GM12891 (cell line): ENCODE measurements at places on chromosomes 5 and 9.

DNA sequence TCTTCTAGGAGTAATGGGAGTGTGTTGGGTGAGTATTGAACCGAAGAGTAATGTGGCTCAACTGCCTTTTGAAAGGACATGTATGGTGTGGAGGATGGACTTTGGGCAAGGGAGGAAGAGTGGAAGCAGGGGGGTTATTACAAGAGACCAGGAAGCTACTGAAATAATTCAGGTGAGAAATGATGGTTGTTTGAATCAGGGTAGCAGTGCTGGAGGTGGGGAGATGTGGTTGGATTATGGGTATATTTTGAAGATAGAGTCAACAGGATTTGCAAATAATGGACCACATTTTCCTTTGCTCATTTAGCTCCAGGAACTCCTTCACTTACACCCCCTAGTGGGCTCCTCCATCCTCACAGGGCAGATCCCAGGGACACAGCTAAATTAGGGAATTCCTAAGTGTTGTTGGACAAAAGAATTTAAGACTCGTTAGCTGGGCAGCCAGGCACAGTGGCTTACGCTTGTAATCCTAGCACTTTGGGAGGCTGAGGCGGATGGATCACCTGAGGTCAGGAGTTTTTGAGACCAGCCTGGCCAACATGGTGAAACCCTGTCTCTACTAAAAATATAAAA lies 1.2 kb upstream of the SLC4A9 start:
- DNase-seq = no peak

DNA sequence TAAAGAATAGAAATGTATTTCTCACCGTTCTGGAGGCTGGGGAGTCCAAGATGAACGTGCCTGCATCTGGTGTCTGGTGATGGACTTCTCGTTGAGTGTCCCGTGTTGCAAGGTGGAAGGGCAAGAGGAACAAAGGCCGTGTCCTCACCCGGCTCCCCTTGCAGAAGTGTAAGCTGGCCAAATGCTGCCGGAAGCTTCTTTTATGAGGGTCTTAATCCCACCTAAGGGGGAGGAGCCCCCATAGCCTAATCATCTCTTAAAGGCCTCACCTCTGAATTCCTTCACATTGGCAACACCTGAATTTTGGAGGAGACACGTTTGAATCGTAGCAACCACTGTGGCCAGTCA lies 99.1 kb upstream of the DAP start:
- no peak for DNase-seq

GRCh38 chr5:159680095-159680494 lies 236.2 kb upstream of the ADRA1B start:
- no peak for DNase-seq

- DNase-seq = no peak
Measured at GRCh38 chr5:148864113-148864841, 37.9 kb downstream of the ADRB2 start.

DNA sequence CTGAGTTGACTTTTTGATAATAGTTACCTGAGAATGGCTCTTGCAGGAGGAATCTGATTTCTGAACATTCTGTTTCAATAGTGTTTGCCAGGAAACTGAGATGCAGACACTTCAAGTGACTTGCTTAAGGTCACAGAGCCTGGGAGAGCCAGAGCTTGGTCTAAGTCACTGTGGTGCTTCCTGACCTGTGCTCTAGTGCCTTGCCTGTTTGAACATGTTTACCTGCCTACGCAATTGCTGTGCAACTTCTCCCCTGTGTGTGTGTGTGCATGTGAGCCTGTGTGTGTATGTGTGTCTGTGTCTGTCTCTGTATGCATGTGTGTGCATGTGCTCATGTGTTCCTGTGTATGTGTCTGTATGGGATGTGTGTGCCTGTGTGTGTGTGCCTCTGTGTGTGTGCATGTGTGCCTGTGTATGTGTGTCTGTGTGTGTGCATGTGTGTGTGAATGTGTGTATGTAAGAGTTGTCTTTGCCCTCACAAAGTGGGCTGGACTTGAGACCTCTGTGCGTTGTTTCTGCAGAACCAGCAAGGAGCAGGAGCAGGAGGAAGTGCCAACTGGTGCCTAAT lies 185.8 kb downstream of the GADD45G start:
- DNase-seq = no peak
